ENCODE measurements at places on chromosomes 1 and 21.

- DNase-seq = no peak
These were observed 65.8 kb upstream of the RGL1 start for GRCh38 chr1:183739082-183739481.

DNA sequence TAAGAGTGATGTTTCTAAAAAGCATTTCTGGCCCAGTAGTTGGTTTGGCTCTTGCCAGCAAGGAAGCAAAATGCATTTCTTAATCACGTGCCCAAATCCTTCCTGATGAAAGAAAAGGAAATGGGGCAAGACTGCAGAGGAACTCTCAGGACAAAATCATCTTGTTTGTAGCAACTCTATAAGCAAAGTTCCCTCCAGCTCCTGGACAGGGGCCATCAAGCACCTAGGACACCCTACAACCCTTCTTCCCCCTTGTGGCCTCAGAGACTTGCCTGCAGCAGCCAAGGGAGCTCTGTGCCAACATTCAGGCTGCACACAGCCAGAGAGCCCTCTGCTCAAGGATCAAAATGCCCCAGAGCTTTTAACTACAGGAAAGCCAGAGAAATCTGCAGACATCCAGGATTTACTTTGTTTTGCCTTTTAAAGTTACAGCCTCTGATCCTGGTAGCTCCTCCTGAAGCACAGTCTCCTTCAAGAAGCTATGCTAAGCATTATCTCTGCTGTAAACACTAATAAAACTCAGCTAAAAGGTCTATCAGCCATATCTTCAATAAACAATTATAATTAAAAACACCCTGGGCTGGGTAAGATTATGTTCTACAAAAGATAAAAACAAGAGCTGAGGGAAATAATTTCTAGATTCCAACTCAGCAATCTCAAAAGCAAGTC, 105.0 kb downstream of the KIAA0319L start:
- no peak for DNase-seq

- no peak for DNase-seq
These were observed 115.3 kb upstream of the FMN2 start for GRCh38 chr1:239976130-239976968.

DNA sequence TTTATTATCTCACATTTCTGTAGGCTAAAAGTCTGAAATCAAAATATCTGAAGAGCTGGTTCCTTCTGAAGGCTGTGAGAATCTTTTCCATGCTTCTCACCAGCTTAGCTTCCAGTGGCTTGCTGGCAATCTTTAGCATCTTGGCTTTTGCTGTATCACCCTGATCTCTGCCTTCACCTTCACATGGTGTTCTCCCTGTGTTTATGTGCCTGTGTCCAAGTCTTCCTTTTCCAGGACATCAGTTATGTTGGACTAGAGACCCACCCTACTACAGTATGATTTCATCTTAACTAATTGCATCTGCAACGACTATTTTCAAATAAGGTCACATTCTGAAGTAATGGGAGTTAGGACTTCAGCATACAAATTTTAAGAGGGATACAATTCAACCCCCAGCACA, 772.3 kb upstream of the ADAMTS5 start:
- no peak for DNase-seq

DNA sequence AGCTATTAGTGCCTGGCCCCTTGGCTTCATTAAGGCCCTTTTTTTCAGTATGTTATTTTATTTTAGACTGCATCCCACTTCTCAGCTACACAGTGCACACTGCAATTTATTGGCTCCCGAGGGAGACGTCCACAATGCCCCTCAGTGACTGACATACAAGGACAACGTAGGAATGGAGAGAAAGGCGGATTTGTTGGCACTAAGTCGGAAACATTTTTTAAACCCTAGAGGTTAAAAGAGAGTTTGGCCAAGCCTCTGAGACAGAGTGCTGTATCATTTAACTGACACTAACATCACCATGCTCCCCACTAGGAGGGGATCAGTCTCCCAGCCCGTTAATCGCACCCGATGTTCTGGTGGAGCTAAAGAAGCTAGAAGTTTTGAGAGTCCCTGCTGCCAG, 45.7 kb upstream of the FOXD3 start:
- DNase-seq = no peak

DNA sequence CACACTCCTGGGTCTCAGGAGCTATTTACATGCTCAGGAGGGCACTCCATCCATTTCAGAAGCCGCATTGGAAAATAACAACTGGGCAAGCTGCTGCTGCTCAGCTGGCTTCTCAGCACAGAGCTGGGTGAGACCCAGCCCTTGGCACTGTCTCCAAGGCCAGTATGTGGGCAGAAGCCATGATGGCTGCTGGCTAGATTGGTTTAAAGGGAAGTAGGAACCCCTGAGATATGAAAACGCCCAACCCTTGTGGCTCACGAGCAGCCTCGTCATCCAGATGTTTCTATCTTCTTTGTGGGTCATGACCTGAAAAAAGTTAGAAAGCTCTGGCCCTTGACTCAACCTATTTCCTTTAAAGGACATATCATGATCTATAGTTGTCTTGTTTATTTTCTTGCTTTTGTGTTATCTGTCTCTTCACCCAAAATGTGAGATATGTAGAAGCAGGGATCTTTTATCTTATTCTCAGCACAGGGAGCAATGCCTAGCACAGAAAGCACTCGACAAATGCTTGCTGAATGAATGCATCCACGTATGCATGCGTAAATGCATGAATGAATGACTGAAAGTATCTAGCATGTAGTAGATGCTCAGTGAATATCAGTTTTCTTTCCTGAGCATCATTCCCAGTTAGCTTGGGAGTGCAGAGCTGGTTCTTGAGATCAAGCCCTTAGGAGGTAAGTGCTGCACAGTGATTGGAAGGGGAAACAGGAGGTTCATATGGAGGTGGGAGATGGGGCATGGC, 11.6 kb downstream of the MYBPH start:
- no peak for DNase-seq

DNA sequence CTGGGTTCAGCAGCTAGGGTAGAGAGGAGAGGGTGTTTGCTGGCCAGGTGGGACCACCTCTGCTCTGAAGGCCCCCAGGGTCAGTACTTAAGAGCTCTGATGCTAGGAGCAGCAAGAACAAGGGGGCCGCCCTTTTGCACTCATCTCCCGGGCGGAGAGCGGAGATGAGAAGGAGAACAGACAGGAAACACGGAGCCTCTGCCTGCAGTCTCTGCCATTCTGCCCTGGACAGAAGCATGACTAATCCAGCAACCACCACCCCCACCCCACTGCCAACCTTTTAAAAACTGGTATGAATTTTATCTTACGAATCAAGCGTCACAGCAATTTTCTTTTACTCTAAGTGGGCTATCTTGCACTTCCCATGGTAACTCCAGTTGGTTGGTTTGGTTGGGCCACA, 34.5 kb downstream of the PARP1 start:
- no peak for DNase-seq

- no peak for DNase-seq
These were observed 1.0 kb upstream of the PPIE start for GRCh38 chr1:39737546-39738169.

- no peak for DNase-seq
These were observed 27.9 kb downstream of the C1orf115 start for GRCh38 chr1:220717800-220718640.

- DNase-seq = no peak
These were observed 65.7 kb downstream of the SLC19A1 start for GRCh38 chr21:45476582-45476981.

GRCh38 chr1:24203404-24203803, 16.3 kb upstream of the IFNLR1 start:
- DNase-seq = no peak

DNA sequence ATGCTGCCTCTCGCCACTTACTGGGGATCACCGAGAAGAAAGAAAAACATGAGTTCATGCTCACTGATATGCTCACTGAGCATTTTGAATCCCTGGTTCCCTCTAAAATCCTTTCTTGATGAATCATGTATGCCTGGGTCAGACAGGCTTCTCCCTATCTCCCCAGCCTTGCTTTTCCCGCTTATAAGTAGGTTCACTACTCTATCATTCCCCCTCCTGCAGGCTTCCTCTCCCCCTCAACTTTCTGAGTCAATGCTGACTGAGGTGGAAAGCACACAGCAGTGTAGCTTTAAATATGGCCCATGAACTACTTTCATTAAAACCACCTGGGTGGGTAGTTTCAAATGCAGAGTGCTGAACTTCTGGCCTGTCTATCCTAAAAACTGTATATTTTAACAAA, 41.7 kb downstream of the FMO4 start:
- no peak for DNase-seq

DNA sequence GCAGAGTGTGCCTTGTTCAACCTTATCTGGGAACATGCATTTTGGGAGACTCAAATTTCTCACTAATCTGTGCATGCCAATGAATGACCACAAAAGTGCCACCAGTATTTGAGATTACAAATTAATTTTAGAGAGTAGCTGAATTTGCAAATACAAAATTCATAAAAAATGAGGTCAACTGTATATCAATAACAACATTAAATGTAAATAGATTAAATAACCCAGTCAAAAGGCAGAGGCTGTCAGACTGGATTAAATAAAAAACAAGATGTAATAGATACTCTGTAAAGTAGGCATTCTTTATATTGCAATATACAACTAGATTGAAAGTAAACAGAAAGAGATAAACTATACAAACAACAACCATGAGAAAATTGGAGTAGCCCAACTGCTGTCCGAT, 5.5 kb upstream of the KRTAP10-3 start:
- no peak for DNase-seq

GRCh38 chr1:103156966-103157365, 48.6 kb upstream of the COL11A1 start:
- no peak for DNase-seq

- DNase-seq = no peak
These were observed 35.9 kb upstream of the MPZL1 start for GRCh38 chr1:167685844-167686243.

GRCh38 chr1:198729195-198729863, 90.5 kb downstream of the PTPRC start:
- DNase-seq = no peak

Measured in cerebellar nuclear complex (tissue), 1 donor.